H9 (cell line): ENCODE measurements at places on chromosomes 4 and X.
A peak's percentile ranks its signal among the peaks of the same experiment; 100 is the strongest.

DNA sequence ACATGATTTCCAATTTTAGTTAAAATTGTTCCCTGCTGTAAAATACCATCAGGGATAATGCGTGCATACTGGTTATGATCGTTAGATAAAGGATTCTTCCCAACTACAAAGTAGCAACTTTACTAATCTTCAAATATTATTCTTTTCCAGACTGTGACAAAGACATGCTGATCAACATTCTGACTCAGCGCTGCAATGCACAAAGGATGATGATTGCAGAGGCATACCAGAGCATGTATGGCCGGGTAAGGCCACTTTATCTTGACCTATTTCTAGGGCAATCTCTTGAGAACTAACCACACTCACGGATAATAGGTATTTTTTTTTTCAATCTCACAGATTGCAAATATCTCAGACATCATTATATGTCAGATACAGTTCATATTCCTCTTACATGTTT is 47.0 kb downstream of the ANXA10 start:
- no peak for DNase-seq

DNA sequence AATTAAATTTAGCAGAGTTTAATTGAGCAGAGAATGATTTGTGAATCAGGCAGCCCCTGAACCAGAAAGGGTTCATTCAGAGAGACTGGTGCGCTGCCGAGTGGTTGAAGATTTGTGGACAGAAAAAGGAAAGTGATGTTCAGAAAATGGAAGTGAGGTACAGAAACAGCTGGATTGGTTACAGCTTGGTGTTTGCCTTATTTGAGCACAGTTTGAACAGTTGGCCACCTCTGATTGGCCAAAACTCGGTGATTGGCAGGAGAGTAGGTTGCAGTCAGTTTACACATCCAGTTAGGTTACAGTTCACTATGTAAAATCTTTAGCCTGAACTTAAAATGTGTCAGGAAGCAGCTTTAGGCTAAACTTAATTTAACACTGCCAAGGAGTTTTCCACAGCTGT is 14.9 kb downstream of the MID1IP1 start:
- no peak for DNase-seq

DNA sequence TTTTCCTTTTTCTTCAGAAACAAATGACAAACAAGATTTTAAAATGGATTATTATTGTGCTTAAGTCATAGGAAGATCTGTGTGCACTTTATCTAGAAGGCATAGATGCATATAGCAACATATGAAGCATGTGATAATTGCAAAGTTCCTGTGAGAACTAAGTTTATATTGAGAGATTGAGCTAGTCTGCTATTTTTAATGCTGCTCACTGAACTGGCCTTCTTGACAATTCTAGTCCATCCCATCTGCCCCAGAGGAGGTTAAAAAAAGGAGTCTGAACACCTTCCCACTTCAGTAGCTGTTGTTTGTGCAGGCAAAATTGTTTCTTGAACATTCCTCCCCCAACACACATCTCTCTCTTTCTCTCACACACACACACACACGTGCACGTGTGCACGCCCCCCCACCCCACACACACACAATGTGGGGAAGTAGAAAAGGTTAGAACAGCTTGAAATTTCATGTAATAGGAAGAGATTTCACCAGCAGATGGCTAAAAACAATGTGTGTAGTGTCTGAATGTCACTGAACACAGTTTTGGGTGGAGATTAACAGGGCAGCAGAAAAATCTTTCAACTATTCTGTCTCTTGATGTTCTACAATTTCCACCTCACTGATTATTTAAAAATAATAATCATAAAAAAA is 108.0 kb downstream of the GPM6A start:
- DNase-seq = no peak

GRCh38 chr4:34362654-34363053 is 1881.7 kb downstream of the ARAP2 start:
- DNase-seq = no peak

- DNase-seq = no peak
Measured at GRCh38 chr4:83906561-83906960, 370.7 kb downstream of the GPAT3 start.

GRCh38 chr4:56748271-56748670 is 67.2 kb upstream of the HOPX start:
- DNase-seq = no peak

DNA sequence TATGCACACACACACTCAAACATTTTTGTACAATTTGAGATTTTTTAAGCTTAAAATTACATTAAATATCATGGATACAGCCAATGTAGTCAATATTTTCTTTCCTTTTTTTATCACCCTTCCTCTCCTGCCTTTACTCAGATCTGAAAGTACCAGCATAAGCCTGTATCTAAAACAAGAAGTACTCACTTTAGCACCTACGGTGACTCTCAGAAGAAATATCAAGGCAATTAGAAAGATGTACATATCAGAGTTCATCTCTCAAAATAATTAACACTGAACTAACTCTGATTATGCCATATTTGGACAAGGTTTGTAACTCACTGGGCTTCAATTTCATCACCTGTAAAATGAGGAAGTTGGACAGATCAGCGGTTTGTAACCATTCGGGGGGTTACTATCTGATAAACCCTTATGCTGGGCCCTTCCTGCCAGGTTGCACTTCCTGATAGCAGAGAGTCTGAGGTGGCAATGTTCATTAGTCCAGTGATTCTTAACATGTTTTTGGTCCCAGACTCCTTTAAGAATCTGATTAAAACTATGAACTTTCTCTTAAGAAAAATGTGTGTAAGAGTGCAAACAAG is 5.7 kb upstream of the GPR174 start:
- no peak for DNase-seq

DNA sequence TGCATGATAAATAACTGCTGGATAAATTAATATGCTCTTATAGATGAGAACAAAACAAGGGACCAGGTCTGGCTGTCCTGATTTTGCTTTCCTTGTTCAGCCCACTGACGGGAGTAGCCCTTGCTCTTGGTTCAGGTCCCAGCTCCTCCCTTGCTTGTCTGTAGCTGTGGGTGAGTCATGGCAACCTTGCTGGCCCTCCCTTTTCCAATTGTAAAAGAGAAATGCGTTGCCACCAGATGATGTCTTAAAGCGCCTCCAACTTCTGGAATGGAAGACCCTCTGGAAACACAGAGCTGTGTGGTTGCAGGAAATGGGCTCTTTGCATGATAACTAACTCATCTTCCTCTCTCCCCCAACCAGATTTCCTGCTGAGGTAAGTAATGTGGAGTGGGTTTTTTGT is 171.4 kb downstream of the AASDH start:
- DNase-seq = peak; percentile 42

GRCh38 chr4:144967161-144967560 is 130.8 kb downstream of the ANAPC10 start:
- DNase-seq = no peak

GRCh38 chr4:168514249-168514852 is 17.5 kb downstream of the PALLD start:
- DNase-seq = no peak

- peak; percentile 41 for DNase-seq
Measured at GRCh38 chrX:130171446-130172126, at the start of gene RAB33A. RAB33A (plus strand) TSS chrX:130171962; CDS start chrX:130172063, 101 bp downstream.

- no peak for DNase-seq
Measured at GRCh38 chr4:25856756-25857155, 6.0 kb downstream of the SEL1L3 start.

DNA sequence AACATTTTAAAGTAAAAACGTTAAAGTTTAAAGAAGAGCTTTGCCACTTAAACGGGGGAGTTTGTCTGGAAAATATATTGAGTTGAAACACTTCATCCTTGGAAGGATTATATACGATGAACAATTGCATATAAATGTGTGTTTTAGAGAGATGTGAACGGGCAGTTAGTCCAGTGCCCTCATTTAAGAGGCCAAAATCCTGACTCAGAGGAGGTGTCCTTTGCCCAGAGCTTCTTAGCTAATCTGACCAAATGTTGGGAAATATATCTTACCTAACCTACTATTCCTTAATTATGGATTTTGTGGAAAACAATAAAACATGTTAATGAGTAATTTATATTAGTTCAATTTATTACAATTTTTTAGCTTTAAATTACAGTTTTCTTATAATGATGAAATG is 327.2 kb upstream of the DIPK2B start:
- DNase-seq = no peak

GRCh38 chr4:140688711-140689598 is 67.2 kb downstream of the TBC1D9 start:
- DNase-seq = no peak

GRCh38 chrX:29834311-29834710 is 381.1 kb upstream of the MAGEB2 start:
- no peak for DNase-seq

DNA sequence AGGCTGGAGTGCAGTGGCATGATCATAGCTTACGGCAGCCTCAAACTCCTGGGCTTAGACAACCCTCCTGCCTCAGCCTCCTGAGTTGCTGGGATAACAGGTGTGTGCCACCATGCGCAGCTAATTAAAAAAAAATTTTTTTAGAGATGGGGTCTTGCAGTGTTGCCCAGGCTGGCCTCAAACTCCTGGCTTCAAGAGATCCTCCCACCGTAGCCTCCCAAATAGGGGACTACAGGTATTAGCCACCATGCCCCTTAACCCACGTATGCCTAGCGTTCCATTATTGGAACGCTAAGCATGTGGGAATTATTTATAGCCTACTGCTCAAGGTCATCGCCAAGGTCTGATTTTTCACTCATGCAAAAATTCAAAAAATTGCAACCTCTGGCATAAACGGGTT is 20.3 kb upstream of the UBE2D3 start:
- DNase-seq = no peak

DNA sequence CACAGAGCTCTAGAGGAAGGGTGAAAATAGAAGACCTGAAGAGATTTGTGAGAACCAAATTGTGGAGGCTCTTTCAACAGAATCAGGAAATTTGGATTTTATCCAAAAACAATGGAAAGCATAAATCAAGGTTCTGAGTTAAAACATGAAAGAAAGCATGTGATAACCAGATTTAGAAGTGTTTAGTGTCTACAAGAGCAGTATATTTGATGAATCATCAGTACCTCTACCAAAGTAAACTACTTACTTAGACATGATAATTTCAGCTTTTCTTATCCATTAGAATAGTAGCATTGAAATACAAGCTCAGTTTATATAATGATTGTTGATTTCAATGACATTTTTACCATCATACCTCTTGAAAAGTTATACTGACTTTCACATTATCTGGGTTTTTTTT is 25.9 kb upstream of the INTU start:
- no peak for DNase-seq

- DNase-seq = no peak
Measured at GRCh38 chrX:6382284-6382683, 152.6 kb downstream of the VCX3A start.
